ENCODE measurements at places on chromosomes 1 and 21.

DNA sequence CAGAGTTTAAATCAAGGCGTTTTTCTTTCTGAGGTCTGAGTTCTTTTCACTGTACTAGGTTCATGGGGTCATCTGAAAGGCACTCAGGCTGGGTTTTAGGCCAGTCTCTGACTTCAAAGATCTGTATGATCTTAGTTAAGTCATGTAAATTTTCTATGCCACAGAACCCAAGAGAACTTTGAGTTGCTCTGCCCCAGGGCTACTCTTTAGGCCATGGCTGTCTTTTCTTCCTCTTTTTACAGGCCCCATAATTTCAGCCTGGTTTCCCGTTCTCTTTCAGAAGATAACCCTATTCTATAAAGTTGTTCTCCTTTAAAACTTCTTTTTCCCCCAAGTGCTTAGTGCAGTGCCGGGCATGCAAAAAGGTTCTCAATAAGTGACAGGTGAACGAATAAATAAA lies 26.1 kb downstream of the METTL13 start:
- DNase-seq: no peak

- DNase-seq: no peak
Observed at GRCh38 chr1:208122612-208123358, 121.4 kb downstream of the PLXNA2 start.

GRCh38 chr1:84365225-84366221 lies 32.8 kb upstream of the DNASE2B start:
- DNase-seq: no peak

DNA sequence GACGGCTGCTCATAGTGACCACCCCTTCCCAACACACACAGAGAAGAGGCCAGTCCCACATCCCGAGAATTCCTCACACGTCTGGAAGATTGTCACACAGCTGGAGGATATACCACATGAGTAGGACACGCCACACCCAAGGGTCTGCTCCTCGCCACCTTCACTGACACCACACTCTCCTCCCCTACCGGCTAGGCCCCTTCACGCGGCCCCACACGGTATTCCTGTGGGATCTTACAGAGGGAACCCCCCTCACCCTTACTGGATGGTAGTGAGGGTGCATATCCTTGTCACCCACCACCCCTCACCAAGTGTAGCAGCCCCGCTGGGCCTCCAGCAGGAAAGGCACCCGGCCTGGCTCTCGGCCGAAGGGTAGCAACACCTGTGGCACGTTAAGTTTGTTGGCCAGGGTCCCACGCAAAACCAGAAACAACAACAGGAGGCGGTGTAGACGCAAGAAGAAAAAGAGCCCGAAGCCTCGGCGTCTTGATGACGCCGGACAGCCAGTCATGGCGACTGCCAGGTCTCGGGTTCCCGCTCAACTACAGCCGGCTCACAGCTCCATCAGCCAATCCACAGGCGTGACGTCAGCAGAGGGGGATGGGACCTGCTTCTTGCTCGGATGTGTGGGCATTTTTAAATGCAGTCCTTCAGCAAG lies at the start of gene NUP210L:
NUP210L (minus strand) TSS at position 540 of the 658 bp plus-strand sequence.
- no peak for DNase-seq

DNA sequence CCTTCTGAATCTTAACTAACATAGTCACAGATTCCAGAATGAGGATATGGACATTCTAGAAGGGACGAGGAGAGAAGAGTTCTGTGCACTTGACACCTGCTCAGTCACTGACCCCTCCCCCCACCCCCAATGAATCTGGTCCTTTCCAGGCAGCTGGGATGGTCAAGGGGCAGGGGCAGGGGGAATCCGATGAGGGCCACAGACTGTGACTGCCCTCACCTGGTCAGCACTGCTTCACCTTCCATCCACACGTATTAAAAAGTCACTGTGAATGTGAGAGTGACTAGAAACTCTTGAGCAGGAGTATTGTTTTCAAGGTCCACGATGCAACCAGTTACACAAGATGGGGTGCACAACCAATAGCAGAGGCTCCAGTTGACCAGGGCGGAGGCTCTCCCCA lies 9.5 kb upstream of the PRAMEF12 start:
- DNase-seq: no peak

Measured in effector CD4-positive, alpha-beta T cell (primary cell).